Large intestine (tissue), 12 donors: ENCODE measurements at places on chromosomes 2 and 18. TPM values are rescaled to one million over a fixed set of nuclear protein-coding genes. Genes with fewer than 3 reads are reported as not detected.

The TRPM8 gene
- polyA plus RNA-seq, result 0.15 TPM

The CCDC138 gene
- 6.2 TPM for polyA plus RNA-seq

The ZAP70 gene
- polyA plus RNA-seq, result 5.1 TPM

The CPLX4 gene
- not detected for polyA plus RNA-seq

The CRYGC gene
- not detected for polyA plus RNA-seq

The CHRND gene
- 0.27 TPM for polyA plus RNA-seq

The C2orf78 gene
- polyA plus RNA-seq, result not detected

The TGIF1 gene
- polyA plus RNA-seq, result 63.5 TPM

The MCEE gene
- polyA plus RNA-seq, result 26.0 TPM

The AGXT gene
- polyA plus RNA-seq, result 0.66 TPM

The LONRF2 gene
- 3.2 TPM for polyA plus RNA-seq

The SCN3A gene
- 5.5 TPM for polyA plus RNA-seq

The COLEC11 gene
- polyA plus RNA-seq, result 1.5 TPM

The HOXD4 gene
- 4.9 TPM for polyA plus RNA-seq

The HYCC2 gene
- polyA plus RNA-seq, result 12.4 TPM
